ENCODE measurements at places on chromosomes 4 and X.
A peak's percentile ranks its signal among the peaks of the same experiment; 100 is the strongest.

- H3K27ac ChIP-seq, result no peak overlapping the region
- peaks cover 1% of the 10 kb centered on the region for H3K27me3 ChIP-seq
- H3K4me1 ChIP-seq, result no peaks in the 10 kb centered on the region
- H3K4me3 ChIP-seq, result no peak overlapping the region
Observed at GRCh38 chrX:54411732-54412131, 28.5 kb upstream of the TSR2 start.

DNA sequence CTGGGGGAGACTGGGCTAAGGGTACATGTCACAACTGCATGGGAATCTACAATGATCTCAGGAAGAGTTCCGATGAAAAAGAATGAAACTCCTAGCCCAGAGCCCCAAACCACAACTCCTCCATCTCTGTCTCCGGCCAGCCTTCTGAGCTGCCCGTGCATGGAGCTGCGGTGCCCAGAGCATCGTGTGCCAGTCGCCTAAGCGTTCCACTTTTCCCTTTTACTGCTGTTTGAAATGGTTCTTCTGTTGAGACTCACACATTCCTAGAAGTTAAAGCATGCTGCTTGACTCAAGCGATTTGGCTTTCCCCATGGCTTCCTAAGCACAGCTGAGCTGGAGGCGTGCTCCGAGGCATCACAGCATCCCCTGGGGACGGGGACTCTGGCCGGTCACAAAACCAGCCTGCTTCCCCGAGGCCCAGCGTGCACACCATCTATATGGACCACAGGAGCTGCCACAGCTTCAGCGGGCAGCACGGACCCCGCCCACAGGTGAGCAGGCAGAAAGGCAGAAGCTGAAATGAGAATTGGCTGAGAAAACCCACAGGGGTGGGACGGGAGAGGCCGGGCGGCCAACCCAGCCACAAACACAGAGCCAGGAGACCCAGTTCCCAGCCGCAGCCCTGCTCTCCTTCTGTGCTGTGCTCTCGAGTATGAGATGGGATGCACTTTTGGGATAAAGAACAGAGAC lies 5.0 kb downstream of the CCNQ start:
- H3K27ac ChIP-seq, result no peak overlapping the region
- H3K4me1 ChIP-seq, result peaks cover 7% of the 10 kb centered on the region
- no peaks in the 10 kb centered on the region for H3K27me3 ChIP-seq
- H3K4me3 ChIP-seq, result no peak overlapping the region
- H3K36me3 ChIP-seq, result peaks cover 7% of the 10 kb centered on the region

- no peak overlapping the region for H3K4me3 ChIP-seq
- DNase-seq, result no peak
- H3K36me3 ChIP-seq, result no peaks in the 10 kb centered on the region
- H3K4me1 ChIP-seq, result peaks cover 22% of the 10 kb centered on the region
- no peak overlapping the region for H3K27ac ChIP-seq
Observed at GRCh38 chr4:152166567-152166966, 369.3 kb downstream of the FBXW7 start.

- H3K4me3 ChIP-seq, result no peak overlapping the region
- H3K27ac ChIP-seq, result no peak overlapping the region
Observed at GRCh38 chrX:129667412-129667811, 12.7 kb upstream of the APLN start.

DNA sequence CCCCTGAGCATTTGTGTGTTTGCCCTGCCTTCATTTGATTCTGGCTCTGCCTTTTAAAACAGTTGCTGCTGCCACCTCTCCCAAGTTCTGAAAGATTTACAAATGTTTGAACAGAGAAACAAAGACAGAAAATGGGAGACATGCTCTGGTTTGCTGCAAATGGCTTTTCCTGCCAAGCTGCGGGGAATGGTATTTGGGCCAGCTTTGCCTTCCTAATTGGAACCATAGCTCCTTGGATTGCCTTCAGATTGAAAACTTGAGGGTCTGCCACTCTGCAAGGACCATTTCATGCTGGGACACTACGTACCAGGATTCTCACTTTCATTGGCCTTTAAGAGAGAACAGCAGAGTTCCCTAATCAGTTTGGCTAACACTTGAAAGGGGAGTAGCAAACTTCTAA lies 74.9 kb downstream of the NHS start:
- no peaks in the 10 kb centered on the region for H3K27me3 ChIP-seq
- no peak overlapping the region for H3K4me3 ChIP-seq
- no peak for DNase-seq
- H3K4me1 ChIP-seq, result 0 out of 2 replicates have a peak, but pooled peaks cover 6% of the 10 kb centered on the region

GRCh38 chr4:40938337-40938736 lies 188.6 kb downstream of the NSUN7 start:
- no peak overlapping the region for H3K27ac ChIP-seq
- no peak for DNase-seq
- H3K4me3 ChIP-seq, result no peak overlapping the region
- no peaks in the 10 kb centered on the region for H3K27me3 ChIP-seq

GRCh38 chr4:138833974-138834373 lies 181.6 kb upstream of the NOCT start:
- no peaks in the 10 kb centered on the region for H3K4me1 ChIP-seq
- no peaks in the 10 kb centered on the region for H3K36me3 ChIP-seq
- DNase-seq, result no peak
- H3K27ac ChIP-seq, result no peak overlapping the region
- no peak overlapping the region for H3K4me3 ChIP-seq
- H3K27me3 ChIP-seq, result peaks cover 18% of the 10 kb centered on the region

GRCh38 chr4:40514497-40514951 lies 115.1 kb downstream of the RBM47 start:
- no peak overlapping the region for H3K27ac ChIP-seq
- H3K27me3 ChIP-seq, result peaks cover 2% of the 10 kb centered on the region
- no peaks in the 10 kb centered on the region for H3K36me3 ChIP-seq

DNA sequence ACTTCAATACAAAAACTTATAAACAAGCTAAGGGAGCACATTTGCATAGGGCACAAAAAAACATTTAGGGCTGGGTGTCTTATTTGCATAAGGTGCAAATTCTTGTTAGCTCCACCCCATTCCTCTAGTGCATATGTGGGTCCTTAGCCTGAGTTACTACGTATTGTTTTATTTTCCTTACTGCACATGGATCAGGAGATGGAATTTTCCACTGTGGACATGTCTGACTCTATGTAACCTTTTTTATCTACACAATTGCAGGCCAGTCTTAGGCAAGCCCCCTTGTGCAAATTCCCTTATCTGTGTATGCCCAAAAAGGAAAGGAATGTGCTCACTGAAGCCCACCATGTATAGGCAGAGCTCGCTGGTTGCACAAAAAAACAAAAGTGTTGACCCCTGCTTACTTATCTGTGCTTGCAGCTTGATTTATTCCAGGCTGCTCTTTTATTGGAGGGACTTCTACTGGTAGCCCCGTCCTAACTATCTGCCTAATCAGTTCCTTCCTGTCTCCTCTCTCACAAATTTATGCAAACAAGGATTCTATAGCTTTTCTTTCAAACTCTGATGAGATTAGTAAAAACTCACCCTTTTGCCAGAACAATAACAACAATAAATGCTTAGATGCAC lies 359.0 kb upstream of the MAGEB16 start:
- DNase-seq, result no peak
- no peaks in the 10 kb centered on the region for H3K4me1 ChIP-seq
- H3K27ac ChIP-seq, result no peak overlapping the region
- no peaks in the 10 kb centered on the region for H3K36me3 ChIP-seq
- H3K27me3 ChIP-seq, result no peaks in the 10 kb centered on the region

- H3K36me3 ChIP-seq, result no peaks in the 10 kb centered on the region
- no peaks in the 10 kb centered on the region for H3K27me3 ChIP-seq
- no peak for DNase-seq
- no peak overlapping the region for H3K4me3 ChIP-seq
- H3K27ac ChIP-seq, result no peak overlapping the region
Observed at GRCh38 chr4:125010796-125011503, 298.4 kb upstream of the ANKRD50 start.

GRCh38 chr4:8557151-8558076 lies 22.8 kb upstream of the GPR78 start:
- H3K4me1 ChIP-seq, result peaks cover 35% of the 10 kb centered on the region
- no peak overlapping the region for H3K4me3 ChIP-seq
- H3K27me3 ChIP-seq, result peaks cover 18% of the 10 kb centered on the region
- H3K36me3 ChIP-seq, result no peaks in the 10 kb centered on the region

DNA sequence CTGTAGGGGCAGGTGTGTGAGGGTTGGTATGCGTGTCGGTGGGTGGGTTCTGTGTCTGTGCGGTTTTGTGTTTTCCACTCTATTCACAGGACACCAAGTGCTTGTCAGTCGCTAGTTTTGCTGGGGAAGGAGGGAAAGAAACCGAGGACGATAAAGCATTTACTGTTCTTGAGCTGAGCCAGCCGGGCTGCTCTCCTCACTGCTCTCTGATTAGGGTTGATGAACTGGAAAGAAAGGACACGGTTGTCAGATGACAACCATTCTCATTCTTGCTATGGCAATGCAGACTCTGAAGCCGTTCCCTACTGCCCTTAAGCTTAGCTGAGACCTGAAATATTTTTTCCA lies 832 bp downstream of the EGFL6 start:
- no peak overlapping the region for H3K27ac ChIP-seq
- H3K27me3 ChIP-seq, result peaks cover 17% of the 10 kb centered on the region
- DNase-seq, result no peak
- no peaks in the 10 kb centered on the region for H3K4me1 ChIP-seq
- no peak overlapping the region for H3K4me3 ChIP-seq

GRCh38 chrX:45322382-45322781 lies 121.7 kb upstream of the DIPK2B start:
- no peak overlapping the region for H3K4me3 ChIP-seq
- peaks cover 11% of the 10 kb centered on the region for H3K36me3 ChIP-seq
- H3K4me1 ChIP-seq, result peaks cover 50% of the 10 kb centered on the region
- peak overlapping the region; percentile 94 for H3K27ac ChIP-seq
- DNase-seq, result peak; percentile 80

GRCh38 chr4:119038116-119038841 lies 97.4 kb upstream of the MYOZ2 start:
- DNase-seq, result peak; percentile 32
- peaks cover 100% of the 10 kb centered on the region for H3K4me1 ChIP-seq
- H3K27me3 ChIP-seq, result no peaks in the 10 kb centered on the region
- peak overlapping the region; percentile 95 for H3K27ac ChIP-seq

DNA sequence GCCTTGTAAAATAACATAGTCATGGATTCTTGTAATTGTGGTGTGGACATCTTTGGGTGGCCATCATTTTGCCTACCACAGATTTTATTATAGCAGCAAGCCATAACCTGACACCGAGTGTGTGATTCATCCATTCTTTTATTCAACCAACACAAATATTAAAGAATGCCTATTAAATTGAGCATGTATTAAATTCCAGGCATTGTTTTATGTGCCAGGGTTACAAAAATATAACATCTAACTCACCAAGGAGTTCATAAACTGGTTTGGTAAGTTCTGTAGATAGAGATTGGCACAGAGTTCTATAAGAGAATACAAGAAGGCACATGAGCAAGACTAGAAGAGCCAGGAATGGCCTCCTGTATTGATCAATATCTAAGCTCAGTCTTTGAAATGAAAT lies 18.0 kb downstream of the NBDY start:
- no peak overlapping the region for H3K27ac ChIP-seq
- H3K4me1 ChIP-seq, result peaks cover 45% of the 10 kb centered on the region
- no peak overlapping the region for H3K4me3 ChIP-seq
- no peak for DNase-seq
- no peaks in the 10 kb centered on the region for H3K27me3 ChIP-seq
- peaks cover 27% of the 10 kb centered on the region for H3K36me3 ChIP-seq
